ENCODE measurements at places on chromosomes 11 and 22.

GRCh38 chr22:24952837-24953383 is 394 bp downstream of the KIAA1671 start:
- no peak for DNase-seq

DNA sequence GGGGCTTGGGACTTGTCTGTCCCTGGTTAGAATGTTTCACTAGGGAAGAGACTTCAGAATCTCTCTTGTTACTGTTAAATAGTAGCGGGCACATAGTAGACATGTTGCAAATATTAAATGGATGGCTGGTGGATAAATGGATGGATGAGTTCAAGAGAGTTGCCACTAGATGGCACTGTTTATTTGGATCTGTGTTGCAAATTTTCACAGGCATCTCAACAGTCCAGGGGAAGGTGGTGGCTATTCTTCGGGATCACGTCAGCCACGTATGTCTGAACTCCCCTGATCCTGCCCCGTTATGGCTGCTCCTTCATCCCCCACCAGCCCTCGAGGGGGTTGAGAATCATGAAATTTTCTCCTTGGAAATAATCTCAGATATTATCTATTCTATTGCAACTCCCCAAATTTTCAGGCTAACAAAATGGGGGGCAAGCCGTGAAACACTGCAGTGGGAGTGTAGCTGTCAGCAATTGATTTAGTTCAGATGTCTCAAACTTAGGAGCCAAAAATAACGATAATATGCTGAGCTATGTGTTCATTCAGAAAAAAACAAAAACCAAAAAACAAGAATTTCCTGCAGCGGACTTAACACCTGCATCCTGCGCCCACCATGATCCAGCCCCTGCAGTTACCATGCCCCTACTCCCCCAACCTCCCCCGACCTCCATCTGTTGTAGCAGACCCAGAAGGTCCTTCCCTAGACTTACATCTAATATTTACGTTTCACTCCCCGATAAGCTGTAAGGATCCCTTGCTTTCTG is 29.1 kb upstream of the BIRC3 start:
- no peak for DNase-seq

GRCh38 chr11:19947537-19948114 is 212.6 kb downstream of the DBX1 start:
- DNase-seq: no peak

DNA sequence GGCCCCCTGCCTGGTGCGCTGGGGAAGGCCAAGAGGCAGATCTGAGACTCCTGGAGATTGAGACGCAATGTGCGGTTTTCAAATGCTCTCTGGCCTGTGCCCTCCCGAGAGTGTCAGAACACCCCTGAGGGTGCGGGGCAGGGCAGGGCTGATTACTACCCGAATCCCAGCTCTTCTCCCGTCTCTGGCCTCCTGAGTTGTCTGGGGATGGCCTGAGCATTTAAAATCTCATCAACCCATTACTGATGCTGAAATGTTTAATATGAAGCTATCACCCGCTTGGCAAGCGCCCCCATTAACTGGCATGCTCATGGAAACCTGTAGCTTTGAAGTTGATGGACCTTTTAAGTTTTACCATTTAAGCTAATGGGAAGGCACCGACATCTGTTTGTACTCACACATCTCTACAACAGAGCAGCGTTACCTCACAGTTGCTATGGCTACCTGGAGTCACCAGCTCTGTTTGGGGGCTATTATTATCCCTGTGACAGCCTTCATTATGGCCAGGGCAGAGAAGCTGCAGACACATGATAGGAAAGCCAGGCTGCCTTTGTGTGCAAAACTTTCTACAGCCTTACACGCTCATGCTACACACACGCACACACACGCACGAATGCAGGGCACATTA is 3.6 kb upstream of the MB start:
- no peak for DNase-seq

DNA sequence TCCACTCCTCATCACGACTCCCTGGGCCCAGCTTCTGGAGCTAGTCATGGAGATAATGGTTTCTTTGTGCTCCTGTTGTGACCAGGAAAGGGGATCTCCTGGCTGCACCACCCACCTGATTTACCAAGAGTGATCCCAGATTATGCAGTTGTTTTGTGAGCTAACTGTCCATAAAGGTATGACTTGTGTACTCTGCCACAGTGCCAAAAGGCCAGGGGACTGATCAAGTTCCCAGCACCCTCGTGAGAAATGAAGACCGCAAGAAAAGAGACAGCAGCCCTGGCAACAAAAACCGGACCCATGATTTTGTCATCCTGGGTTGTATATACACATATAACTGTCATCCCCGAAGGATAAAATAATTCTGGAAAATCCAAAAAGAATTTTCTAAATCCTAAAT is 26.6 kb downstream of the TUB start:
- no peak for DNase-seq

- DNase-seq: no peak
Observed at GRCh38 chr11:132058211-132058772, 687.9 kb downstream of the NTM start.

DNA sequence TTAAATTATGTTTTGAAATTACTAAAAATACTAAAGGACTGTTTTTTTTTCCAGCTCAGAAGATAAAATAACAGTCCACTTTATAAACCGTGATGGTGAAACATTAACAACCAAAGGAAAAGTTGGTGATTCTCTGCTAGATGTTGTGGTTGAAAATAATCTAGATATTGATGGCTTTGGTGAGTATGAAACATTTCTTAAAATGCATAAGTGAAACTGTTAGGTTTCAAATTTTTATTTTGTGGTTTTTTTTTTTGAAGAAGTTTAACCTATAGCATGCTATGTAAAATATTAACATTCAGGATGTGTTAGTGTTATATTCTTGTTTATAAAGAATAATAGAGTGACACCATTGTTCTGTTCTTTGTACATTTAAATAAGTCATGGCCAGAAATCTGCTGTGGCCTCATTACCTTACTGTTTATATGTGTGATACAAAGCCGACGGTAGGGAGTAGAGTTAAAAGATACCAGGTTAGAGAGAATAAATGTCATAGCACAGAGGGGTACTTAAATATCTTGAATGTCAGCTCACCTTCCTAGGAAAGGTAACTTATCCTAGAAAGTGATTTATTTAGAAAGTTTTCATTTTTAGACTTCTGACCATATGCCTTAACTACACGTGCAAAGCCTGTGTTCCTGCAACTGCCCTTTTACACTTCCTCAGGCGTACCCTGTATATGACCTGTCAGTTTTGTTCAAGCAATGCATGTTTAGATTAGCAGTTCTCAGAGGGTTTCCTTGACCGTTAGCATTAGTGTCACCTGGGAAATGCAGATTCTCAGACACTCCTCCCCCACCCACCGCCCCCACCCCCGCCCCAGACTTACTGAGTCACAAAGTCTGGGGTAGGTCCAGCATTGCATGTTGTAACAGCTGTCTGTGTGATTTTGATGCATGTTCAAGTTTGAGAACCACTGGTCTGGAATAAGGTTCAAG is 6.3 kb downstream of the FDX1 start:
- no peak for DNase-seq

DNA sequence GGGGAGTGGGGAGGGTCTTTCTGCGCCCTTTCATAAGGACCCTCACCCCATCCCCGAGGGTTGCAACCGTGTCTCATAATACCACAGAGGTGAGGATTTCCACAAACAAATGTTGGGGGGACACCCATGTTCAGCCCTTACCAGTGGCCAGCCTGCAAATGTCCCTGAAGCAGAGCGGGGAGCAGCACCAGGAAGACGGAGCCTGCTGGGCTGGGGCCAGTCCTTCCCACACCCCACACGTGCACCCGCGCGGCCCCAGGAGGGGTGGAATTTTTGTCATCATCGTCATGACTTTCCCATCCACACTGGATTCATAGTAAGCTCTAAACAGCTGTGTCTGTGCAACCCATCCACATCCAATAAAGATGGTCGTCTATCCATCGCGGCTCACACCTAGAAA is 409.8 kb downstream of the BRD1 start:
- DNase-seq: no peak

DNA sequence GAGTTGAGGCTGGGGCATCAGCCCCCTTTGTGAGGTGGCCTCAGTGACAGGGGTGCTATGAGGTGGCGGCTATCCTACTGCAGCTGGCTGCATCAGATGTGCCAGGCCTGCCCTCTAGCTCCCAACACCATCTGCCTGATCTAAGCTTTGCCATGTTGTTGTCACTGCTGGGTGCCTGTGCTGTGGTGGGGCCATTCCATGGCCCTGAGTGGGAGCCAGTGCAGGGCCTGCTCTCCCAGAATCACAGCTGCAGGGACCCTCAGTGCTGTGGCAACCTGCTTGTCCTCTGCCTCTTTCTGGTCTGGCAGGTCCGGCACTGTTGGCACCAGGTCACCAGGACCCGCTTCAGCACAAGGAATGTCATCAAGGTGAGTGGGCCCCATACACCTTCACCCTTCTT is 1.8 kb upstream of the SNU13 start:
- no peak for DNase-seq

DNA sequence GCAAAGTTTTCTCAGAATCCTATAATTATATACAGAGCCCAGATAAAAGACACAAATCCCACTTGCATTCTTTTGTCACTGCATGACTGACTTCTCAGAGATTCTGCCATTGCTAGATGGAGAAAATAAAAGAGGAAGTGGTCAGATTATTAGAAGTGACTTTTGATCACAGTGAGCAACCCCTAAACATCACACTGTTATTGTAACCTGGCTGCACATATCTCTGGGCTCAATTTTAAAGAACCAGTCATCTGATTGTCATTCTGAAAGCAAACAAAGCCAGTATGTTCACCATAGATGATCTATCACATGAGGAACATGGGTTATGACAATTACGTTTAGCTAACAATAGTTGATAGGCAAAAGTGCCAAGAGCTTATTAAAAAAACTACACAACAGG is 47.8 kb downstream of the COPB1 start:
- DNase-seq: no peak

DNA sequence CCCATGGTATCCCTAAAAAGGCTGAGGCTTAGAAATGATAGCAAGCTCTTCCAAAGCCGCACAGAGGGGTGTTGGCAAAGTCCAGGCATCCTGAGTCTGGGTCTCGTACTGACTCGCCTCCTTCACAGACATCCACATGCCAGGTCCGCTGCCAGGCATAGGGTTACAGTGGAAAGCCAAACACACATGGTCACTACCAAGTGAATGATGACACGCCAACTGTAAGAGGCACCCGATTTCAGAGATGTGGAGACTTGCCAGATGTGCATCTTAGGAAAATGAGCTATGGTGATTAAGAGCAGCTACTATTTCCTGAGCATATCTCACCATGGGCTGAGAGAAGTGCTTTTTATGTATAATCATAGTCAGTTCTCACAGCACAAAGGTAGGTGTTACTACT is 314.9 kb downstream of the MIAT start:
- DNase-seq: no peak

GRCh38 chr11:129131316-129131715 is 60.8 kb downstream of the ARHGAP32 start:
- no peak for DNase-seq

DNA sequence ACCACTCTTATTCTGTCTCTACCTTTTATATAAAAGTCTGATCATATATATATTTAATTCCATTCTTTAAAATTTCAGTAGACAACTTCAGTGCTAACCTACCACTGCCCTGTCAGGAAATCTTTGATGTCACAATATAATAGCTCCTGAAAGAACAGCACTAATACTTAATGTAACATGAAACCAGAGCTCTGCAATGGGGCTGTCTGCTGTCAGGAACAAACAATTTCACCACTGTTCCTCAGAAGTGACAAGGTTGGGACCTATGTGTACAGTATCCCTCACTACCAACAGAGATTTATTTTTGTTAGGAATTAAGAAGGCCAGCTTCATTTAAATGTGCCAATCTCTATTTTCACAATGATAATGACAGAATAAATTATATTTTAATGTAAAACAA is 165.5 kb upstream of the C11orf58 start:
- no peak for DNase-seq

DNA sequence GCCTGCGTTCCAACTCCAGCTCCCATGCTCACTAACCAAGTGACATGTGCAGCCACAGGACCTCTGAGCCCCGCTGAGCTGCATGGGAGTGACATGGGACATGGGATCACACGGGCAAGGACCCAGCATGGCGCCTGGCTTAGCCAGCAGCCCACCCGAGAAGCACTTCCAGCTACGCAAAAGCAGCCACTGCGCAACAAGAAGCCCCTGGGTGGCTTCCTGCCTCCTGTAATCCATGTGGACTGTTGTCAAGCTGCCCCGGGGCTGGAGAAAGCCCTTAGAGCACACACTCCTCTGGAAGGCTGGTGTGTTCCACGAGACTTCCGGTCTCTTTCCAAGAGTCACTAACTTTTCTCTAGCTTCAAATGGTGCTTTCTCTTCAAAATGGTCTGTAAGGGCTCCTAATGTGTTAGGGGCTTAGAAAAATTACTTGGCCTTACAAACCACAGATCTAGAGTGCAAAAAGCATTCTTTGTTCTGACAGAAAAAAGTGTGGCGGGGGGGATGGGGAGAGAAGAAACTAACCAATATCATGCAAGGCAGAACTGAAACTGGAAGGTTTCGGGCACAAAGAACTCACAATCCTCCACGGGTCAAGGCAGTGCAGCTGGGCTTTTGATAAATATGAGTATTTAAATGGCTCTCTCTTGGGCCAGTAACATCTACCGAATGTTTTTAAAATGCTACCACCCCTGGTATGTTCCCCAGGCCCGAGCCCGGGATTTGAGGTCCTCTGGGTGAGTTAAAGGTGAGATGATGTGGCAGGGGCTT is 5.5 kb downstream of the C11orf24 start:
- no peak for DNase-seq

GRCh38 chr11:43845816-43846215 is 34.8 kb upstream of the ALKBH3 start:
- no peak for DNase-seq

GRCh38 chr11:63871962-63872799 is 33.3 kb downstream of the MARK2 start:
- DNase-seq: no peak

GRCh38 chr22:45009606-45010531 is at the start of gene PHF21B:
TSS of gene PHF21B (minus strand) at chr22:45010005. CDS start at chr22:45009549, 456 bp downstream.
- DNase-seq: no peak

- DNase-seq: no peak
Observed at GRCh38 chr11:8577791-8578581, 16.0 kb downstream of the STK33 start.

GRCh38 chr22:33038131-33038772 is 19.9 kb downstream of the SYN3 start:
- DNase-seq: no peak

DNA sequence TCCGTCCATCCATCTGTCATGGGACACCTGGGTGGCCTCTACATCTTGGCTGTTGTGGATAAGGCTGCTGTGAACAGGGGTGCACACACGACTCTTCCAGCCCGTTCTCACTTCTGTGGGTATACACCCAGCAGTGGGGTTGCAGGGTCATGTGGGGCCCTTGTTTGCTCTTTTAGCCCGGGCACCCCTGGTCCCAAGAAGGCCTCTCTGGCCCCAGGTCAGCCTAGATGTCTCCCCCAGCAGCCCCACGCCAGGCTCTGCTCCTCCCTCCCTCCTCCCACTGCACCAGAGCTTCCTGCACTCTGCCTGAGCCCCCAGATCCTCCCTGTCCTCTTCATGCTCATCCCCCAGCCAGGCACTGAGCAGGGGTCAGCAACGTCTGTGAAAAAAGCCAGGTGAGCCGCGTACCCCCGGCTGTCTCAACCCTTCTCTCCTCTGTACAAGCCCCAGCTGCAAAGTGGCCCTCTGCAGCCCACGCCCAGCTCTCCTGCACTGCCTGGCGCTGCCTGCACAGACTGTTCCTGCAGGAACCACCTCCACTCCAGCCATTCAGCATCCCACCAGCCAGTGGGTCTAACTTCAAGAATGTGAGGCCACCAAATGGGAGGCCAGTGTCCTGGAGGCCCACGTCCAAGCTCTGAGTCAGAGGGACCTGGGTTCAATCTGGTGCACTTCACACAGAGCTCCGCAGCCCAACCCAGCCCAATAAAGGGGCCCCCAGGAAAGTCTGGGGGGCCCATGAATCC is 1508.9 kb downstream of the BRD1 start:
- no peak for DNase-seq

Measured in activated T-helper 1 cell treated with anti-CD3 and anti-CD28 coated beads, Interleukin-2, amount 50 U/mL, for 16 hours (primary cell).